ENCODE measurements at places on chromosomes 6 and 20.

GRCh38 chr6:10511477-10511876 lies 9.7 kb upstream of the GCNT2 start:
- DNase-seq, result no peak
- H3K27me3 ChIP-seq, result no peaks in the 10 kb centered on the region
- H3K36me3 ChIP-seq, result no peaks in the 10 kb centered on the region

GRCh38 chr6:11802886-11803590 lies 24.4 kb upstream of the ADTRP start:
- H3K27ac ChIP-seq, result no peak overlapping the region
- H3K27me3 ChIP-seq, result no peaks in the 10 kb centered on the region
- no peaks in the 10 kb centered on the region for H3K36me3 ChIP-seq

DNA sequence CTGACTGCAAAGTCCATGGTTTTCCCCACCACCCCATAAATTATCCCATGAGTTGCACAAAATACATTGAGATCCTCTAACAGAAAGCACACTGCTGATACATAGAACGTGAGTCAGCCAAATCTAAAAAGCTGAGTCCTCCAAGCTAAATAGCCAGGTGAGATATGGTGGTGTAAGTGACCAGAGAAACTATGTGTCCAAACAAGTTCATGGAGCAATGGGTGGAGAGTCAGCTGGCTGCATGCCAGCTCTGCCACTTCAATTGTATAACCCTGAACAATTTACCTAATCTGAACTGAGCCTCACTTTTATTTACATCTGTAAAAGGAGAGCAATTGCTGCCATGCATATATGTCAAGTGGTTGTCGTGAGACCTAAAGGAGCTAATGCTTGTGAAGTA lies 9.7 kb downstream of the SNAP25 start:
- H3K4me3 ChIP-seq, result no peak overlapping the region
- no peaks in the 10 kb centered on the region for H3K4me1 ChIP-seq
- H3K27ac ChIP-seq, result no peak overlapping the region
- H3K36me3 ChIP-seq, result no peaks in the 10 kb centered on the region

DNA sequence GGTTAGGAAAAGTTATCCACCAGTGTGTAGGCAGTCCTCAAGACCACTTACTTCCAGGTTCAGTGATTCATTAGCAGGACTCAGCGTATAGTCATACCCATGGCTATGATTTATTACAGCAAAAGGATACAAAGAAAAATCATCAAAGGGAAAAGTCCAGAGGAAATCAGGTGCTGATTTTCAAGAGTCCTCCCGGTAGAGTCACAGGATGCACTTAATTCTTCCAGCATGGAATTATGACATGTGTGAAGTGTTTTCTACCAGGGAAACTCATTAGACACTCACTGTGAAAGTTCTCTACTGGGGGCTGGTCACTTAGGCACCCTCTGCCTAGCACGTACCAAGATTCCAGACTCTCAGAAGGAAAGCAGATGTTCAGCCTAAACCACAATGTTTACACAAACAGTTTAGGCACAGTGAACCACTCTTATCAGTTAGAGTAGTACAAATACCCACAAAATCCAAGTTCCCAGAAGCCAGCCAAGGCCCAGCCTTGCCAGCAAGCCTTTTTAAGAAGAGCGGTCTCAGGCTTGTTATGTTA lies 10.2 kb downstream of the WFDC3 start:
- H3K27ac ChIP-seq, result no peak overlapping the region
- H3K4me3 ChIP-seq, result no peak overlapping the region
- H3K27me3 ChIP-seq, result peaks cover 8% of the 10 kb centered on the region
- peaks cover 10% of the 10 kb centered on the region for H3K4me1 ChIP-seq

DNA sequence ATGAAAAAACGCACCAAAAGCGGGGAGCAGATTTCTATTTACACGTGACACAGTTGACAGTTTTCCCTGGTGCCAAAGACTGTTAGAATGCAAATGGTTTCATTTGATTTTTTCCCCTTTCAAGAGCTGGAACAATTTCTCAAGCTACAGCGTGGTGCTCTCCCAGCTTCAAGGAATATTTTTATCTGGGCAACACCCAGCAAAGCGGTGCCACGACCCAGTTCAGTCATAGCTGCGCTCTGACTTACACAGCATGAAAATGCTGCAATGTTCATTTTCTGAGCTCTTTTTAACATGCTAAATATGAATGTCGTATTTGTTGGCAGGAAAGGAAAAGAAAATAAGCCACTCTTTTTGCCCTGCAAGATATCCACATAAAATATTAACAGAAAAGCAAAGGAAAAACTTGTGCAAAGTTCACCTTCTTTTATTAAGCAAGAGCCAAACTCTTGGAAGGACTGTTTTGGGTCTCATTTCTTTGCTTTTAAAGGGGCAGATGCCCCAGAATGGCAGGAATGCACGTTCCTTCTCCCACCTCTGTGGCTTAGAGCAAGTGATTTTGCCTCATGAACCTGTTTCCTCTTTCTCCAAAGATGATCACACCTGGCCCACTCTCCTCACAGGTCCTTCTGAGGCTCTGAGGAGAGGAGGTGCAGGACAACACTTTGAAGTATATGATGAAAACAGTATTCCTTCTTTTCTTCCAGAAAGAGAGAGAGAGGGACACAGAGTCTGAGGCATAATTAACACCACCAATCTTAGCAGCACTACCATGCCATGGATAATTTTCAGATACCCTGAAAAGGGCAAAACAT lies 47.0 kb downstream of the TTI1 start:
- no peak overlapping the region for H3K27ac ChIP-seq
- H3K4me3 ChIP-seq, result no peak overlapping the region
- peaks cover 2% of the 10 kb centered on the region for H3K36me3 ChIP-seq
- H3K27me3 ChIP-seq, result no peaks in the 10 kb centered on the region
- no peak for DNase-seq

GRCh38 chr20:17767624-17768023 lies 67.9 kb downstream of the BANF2 start:
- H3K27me3 ChIP-seq, result no peaks in the 10 kb centered on the region
- DNase-seq, result no peak
- H3K36me3 ChIP-seq, result no peaks in the 10 kb centered on the region
- H3K27ac ChIP-seq, result no peak overlapping the region

DNA sequence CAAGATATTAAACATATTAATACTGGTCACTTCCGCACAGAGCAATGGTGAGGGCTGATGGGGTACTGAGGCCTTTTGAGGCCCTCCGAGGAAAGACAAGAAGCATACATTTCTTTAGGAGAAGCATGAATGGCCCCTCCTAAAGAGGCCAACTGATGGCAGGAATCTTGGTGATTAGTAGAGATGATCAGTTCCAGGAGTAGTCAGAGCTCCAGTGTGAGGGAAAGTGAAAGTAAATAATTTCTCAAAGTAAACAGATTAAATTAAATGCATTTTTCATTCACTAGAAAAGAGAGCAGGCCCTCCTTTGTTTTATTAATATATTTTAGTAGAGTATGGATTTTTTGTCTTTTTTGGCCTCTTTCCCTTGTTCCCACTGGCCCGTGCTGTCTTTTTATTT lies 38.2 kb downstream of the NOX3 start:
- H3K27me3 ChIP-seq, result no peaks in the 10 kb centered on the region
- H3K36me3 ChIP-seq, result no peaks in the 10 kb centered on the region
- H3K4me3 ChIP-seq, result no peak overlapping the region
- H3K27ac ChIP-seq, result peak overlapping the region; percentile 80
- peaks cover 35% of the 10 kb centered on the region for H3K4me1 ChIP-seq

GRCh38 chr20:46713957-46714834 lies 4.7 kb downstream of the SLC2A10 start:
- peaks cover 6% of the 10 kb centered on the region for H3K4me1 ChIP-seq
- no peaks in the 10 kb centered on the region for H3K36me3 ChIP-seq
- H3K4me3 ChIP-seq, result no peak overlapping the region
- H3K27me3 ChIP-seq, result peaks cover 7% of the 10 kb centered on the region
